Stimulated activated naive CD4-positive, alpha-beta T cell treated with Interleukin-2 at 50 U/mL for 16 hours (primary cell): ENCODE measurements at places on chromosomes 3 and 15.

DNA sequence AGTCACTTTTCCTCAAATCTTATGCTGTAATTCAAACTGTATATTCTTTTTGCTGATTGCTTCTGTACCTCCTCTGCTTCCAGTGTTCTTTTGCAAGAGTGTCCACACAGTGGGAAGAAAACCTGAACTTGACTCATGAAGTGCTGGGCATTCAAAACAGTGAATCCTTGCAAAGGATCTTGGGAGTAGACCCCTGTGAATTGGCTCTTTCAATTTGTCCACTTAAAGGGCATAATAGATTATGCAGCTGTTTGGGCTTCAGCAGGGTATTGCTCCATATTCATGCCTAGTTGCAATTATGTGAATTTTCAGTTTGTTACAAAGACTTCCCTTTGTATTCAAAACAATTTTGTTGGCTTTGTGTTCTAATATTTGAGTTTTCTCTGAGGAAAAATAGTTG is 11.4 kb downstream of the ZFAND6 start:
- no peak for DNase-seq

GRCh38 chr3:28124882-28125281 is 116.5 kb upstream of the CMC1 start:
- DNase-seq: no peak

DNA sequence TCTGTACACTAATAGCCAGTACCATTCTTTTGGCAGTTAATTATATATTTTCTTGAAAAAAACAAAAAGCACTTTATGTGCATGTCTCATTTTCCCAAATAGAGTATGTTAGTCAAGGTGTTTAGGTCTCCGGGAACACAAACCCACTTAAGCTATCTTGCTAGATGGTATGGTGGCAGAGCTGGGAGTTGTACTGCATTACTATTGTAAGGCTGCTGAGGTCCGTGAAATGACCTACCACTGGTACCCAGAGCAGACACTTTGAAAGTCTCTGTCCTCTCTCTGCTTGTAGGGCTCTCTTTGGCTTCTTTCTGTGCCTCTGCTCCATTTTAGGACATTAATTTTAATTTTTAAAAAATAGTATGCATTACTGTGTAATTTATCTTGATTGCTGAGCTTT is 8.8 kb downstream of the TMOD3 start:
- no peak for DNase-seq

GRCh38 chr3:183142199-183142598 is 20.3 kb downstream of the LAMP3 start:
- DNase-seq: no peak

DNA sequence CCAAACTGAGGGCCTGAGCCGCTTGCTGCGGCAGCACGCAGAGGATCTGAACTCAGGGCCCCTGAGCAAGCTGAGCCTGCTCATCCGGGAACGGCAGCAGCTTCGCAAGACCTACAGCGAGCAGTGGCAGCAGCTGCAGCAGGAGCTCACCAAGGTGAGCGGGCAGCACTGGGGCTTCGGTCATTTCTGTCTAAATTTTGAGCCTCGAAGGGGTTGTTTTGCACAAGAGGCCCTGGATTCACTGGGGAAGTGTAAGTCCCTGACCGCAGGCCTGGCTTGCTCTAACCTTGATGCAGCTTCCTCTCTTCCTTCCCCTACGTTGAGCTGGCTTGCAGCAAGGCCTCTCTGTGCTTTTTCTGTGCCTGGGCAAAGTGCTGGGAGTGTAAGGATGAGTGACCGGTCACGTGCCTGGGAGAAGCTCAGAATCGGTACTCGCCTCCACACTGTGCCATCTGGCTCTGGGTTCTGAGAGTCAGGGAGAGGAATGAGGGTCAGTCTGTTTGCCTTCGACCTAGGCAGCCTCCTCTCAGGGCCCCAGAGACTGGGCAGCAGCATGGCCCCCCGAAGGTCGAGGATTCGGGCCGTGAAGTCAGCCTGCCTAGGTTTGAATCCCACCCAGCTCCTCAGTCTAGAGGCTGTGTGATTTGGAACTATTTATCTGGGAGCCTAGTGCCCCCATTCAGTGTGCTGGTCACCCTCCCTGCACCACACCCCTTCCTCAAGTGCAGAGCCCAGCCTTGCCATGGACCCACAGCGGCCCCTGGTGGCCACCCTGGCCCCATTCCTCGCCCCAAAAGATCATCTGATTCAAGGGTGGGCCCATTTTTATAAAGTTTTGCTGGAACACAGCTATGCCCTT is 1.4 kb downstream of the FES start:
- peak; percentile 68 for DNase-seq

GRCh38 chr3:117589454-117589853 is 879.9 kb downstream of the TUSC7 start:
- no peak for DNase-seq

GRCh38 chr3:13380971-13381370 is 39.2 kb downstream of the NUP210 start:
- no peak for DNase-seq

DNA sequence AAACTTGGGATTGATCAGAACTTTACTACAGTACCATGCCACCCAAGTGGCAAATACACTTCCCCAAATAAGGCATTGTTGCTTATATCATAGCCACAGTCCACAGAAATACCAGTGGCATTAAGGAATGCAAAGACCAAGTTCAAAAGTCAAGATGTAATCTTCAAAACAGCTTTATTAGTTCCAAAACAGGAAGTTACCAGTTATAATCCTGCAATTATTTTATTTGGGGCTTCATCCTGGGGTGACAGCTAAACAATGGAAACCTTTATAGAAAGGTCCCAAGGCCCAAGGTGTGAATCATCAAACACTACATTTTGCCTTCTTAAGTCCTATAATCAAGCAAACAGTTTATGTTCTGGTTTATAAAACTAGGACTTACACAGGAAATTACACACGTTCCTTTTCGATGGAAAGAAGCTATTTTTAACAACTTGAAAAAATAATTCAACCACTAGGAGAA is 30.3 kb upstream of the RNF7 start:
- DNase-seq: no peak

DNA sequence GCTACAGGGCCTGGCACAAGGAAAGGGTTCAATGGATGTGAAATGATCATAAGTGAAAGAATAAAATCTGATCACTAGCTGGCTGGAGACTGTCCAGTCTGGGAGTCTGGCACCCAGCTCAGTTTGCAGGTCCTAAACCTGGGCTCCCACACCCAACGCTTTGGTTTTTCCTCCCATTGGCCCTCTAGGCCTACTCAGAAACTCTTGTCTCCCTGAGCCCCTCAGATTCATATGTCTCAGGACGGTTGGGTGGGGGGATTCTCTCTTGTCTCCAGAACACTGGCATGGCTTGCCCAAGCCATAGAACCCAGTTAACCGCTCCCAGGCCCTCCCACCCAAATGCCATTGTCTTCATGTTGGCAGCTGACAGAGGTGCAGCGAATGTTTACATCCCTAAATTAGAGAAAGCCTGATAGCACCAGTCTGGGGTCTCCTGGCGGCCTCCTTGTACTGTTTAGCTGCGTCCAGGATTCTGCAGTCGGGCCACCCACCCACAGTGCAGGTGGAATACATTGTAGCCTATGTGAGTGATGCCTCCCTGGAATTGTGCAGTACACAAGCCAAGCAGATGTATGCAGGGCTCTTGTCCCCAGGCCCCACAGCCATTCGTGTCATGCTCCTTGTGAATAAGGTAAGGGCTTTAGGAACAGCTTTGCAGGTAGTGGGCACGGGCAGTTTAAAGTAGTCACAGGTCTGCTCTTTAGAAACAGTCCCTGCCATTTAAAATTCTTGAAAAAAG is 266.3 kb downstream of the XXYLT1 start:
- DNase-seq: no peak

DNA sequence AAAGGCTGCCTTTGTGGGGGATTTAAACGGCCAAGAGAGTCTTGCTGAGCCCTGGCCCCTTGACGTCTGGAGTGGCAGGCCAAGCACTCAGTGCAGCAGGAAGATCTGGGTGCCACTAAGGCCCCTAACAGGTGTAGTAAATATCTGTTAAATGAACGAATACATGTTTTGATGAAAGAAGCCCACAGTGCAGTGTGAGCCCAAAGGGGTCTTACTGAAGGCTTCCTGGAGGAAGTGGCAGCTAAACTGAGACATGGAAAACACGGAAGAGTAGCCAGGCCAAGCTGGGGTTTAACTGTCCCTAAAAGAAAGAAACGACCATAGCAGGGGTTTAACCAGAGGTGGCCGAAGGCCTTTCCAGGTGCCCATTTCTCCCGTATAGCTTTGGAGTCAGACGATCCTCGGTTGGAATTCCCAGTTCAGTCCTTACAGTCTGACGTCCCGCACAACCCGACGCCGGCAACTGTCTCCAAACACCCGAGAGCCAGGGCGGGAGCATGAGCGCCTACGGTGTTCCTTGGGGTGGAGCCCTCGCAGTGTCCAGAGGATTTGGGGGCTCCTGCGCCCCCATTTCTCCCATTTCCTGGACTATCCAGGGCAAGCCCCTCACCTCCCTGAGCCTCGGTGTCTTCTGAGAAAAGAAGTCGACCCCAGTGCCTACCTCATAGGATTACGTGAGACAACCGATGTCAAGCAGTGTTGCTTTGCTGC is 910 bp upstream of the ABHD6 start:
- no peak for DNase-seq

GRCh38 chr3:15634671-15635070 is 33.1 kb downstream of the BTD start:
- no peak for DNase-seq

GRCh38 chr3:8164145-8164544 is 337.5 kb upstream of the LMCD1 start:
- no peak for DNase-seq

- no peak for DNase-seq
Observed at GRCh38 chr3:184129012-184129411, 6.1 kb upstream of the EIF2B5 start.

GRCh38 chr15:81106560-81106959 is 27.5 kb upstream of the CFAP161 start:
- no peak for DNase-seq

- DNase-seq: no peak
Observed at GRCh38 chr3:100158918-100159330, 44.6 kb upstream of the FILIP1L start.

- no peak for DNase-seq
Observed at GRCh38 chr15:88902221-88902835, 7.0 kb upstream of the HAPLN3 start.

DNA sequence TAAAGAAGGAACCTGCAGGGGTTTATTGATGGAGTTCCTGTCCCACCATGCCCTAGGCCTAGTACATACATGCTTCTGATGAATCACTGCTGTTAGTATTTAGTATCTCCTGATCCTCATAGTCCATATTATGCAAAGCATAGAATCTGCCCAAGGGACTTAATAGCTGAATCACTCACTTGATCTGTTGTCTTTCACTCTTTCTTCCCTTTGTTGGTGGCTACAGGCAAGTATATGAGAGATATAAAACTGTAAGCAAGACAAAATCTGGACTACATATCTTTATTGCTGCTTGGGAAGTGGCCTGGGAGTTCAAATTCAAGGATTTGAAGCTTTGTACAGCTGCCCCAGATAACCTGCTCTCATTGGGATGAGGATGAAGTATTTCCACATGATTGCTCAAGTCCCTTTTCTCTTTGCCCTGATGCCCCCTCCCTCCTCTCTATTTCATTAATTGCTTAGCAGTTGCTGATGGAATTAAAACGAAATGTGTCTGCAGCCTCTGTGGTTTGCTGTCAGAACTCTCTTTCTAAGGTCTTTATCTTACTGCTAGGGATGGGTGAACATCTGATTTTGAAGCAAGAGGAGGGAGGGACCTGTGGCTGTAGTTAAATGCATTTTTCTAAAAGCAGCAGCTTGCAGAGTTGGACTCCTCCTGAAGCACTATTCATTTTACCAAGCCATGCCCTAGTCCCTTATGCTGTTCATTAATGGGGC is 114.1 kb downstream of the ZNF609 start:
- DNase-seq: no peak

DNA sequence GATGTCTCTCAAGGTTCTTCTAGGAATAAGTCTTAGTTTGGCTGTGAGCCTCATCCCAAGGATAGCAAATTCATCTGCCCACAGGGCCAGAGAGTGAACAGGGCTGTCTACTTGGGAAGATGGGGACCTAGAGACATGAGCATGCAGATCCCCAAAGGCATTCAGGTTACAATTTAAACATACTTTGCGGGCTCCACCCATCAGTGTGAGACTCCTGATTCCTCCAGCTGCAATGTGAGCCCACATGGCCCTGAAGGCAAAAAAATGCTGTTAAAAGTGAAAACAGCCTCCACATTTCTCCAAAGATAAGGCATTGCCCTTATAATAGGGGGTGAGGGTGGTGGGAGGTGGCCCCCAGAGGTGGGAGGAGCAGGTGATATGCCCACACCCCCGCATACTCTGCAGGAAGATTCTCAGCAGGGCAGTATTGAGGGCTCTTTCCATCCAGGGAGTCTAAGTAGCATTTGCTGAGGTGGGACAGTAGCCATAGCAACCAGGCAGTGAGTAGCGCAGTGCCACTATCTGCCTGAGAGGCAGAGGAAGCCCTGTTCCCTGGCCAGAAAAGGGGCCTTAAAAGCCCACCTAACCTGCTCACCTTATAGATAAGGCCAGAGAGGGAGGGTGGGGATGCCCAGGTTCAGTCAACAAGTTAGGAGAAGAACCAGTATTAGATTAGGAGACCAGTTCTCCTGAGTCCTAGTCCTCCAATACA is 31.2 kb downstream of the TGM4 start:
- DNase-seq: no peak

GRCh38 chr3:184355261-184356040 is 6.0 kb downstream of the CLCN2 start:
- DNase-seq: no peak
